D341Med (cell line): ENCODE measurements at places on chromosomes 5 and 9.

- no peak for DNase-seq
These were observed 17.9 kb upstream of the GFPT2 start for GRCh38 chr5:180370861-180371641.

DNA sequence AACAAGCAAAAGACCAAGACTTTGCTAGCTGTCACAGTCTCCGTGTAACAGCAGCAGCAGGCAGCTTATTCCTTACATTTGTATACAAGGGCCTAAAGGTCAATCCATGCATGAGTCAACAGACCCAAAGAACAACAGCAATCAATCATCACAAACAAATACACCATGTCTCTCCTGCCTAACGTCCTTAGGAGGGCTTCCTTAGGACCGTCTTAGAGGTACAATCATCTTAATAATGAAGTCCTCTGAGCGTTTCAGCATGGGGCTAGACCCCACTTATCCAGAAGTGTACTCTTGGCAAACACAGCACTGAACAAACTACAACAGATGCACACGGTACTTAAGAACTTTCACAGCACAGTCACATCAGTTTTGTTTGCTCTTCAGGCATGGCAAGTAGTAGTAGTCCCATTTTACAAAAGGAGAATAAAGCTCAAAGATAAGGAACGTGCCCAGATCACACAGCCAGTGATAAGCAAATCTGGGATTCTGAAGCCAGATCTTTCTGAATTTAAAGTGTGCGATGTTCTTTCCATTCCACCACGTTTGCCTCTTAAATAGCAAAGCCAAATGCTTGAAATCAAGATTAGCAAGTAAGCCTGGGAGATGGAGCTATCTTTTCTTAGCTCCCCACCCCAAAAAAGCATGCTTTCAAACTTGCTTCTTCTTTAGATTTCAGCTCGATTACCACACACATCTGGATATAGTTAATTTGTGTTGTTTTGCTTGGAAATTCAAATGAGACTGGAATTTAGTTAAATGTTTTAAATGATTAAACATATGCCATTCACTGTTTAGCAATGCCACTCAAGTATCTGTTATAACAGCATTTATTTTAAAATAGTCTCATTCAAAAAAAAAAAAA, 24.2 kb downstream of the PSMB7 start:
- no peak for DNase-seq

GRCh38 chr5:168879331-168879730, 300.2 kb upstream of the PANK3 start:
- no peak for DNase-seq

DNA sequence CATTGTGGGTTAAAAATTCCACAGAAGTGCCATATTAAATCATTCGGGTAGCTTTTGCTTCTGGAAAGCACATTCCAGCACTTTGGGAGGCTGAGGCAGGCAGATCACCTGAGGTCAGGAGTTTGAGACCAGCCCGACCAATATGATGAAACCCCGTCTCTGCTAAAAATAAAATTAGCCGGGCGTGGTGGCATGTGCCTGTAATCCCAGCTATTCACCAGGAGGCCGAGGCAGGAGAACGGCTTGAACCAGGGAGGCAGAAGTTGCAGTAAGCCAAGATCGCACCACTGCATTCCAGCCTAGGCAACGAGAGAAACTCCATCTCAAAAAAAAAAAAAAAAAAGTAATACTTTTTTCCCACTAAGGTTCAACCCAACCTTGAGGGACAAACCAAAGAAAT, 189.8 kb downstream of the TSSK1B start:
- no peak for DNase-seq

- no peak for DNase-seq
These were observed 620.0 kb upstream of the CCNG1 start for GRCh38 chr5:162817364-162817763.

GRCh38 chr9:88814577-88814976, 176.7 kb upstream of the S1PR3 start:
- no peak for DNase-seq

- DNase-seq: no peak
These were observed 177.7 kb downstream of the NR2F1-AS1 start for GRCh38 chr5:93403141-93403928.

GRCh38 chr9:16172796-16173195, 620.0 kb downstream of the CCDC171 start:
- no peak for DNase-seq

- DNase-seq: no peak
These were observed 2.5 kb upstream of the HMGCS1 start for GRCh38 chr5:43315682-43316081.

DNA sequence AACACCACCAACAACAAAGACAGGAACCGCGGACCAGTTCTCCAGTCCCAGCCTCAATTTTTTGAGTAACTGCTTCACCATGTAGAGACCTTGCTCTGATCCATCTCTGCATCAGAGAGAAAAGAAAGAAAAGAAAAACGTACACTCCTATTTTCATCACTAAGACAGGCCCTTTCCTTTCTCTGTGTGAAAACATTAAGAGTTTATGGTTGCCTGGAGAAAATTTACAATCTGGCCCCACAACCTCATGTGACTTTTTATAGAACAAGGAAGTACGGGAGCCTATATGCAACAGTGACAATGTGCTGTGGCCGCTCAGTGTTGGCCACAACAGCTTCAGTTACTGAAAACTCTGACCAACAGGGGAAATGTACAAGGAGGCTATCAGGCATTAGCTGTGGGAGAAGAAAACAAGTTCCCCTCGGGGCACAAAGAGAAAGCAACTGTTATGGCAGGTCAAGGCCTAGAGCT, 272.9 kb upstream of the PTGER4 start:
- no peak for DNase-seq

GRCh38 chr5:79505138-79505537, 8.8 kb downstream of the HOMER1 start:
- no peak for DNase-seq

GRCh38 chr9:34512131-34513078, 10.4 kb downstream of the ENHO start:
- DNase-seq: no peak

DNA sequence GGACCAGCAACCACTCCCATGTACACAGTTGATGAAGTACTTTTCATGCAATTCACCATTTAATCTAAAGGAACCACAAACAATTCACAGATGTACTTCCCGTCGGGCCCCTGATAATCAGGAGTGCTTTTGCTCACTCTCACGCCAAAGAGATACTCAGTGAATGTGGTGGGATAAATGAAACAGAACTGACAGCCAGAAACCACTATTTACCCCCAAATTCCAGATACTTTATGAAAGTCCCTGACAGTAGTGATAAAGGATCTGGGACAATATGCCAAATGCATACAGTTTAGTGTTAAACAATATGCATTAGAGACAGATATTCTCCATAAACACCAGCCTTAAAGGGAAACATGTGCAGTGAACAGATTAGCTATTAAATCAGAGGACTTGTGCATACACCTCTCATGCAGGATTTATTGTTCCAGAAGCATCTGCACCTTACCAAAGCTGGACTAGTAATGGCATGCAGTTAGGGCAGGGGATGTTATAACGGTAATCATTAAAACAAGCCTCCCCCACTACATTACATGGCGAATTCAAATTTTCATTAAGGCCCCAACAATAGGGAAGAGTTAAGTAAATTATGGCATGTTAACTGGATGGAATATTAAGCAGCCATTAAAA, 74.0 kb upstream of the SLC25A51 start:
- no peak for DNase-seq

- DNase-seq: no peak
These were observed 36.0 kb upstream of the GLIPR2 start for GRCh38 chr9:36100532-36100931.

DNA sequence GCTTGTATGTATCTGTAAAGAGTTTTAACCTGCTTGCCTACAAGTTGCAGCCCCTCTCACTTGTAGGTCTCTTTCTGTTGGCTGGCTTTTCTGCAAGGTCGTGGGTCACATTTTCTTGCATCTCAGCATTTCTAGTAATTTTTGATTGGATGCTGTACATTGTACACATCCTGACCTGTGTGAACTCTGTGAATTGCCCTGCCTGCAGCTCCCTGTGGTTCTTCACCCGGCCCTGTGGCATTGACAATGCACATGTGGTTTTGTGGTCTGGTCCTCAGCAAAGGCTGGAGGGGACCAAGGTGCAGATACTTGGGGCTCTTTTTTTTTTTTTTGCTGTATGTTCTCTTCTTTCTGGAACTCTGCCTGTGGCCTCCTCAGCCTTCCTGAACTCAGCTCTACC, 53.6 kb downstream of the WNK2 start:
- no peak for DNase-seq

DNA sequence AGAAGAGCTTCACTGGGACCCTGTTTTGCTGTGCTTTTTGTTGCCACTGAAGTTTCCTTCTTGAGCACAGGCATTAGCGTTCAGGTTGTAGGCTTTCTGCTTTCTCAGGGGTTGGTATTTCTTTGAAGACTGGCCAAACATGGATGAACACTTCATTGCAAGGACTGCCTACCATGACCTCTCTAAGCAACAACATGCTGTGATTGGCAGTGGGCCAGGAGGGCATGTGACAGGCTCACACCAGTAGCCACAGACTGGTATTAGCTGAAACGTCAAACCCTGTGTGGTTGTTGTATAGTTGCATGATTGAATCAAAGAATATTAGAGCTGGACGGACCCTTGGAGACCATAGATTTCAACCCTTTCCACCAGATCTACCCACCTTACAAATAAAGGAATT, 20.0 kb upstream of the MLANA start:
- DNase-seq: no peak

- DNase-seq: no peak
These were observed 1.3 kb downstream of the LCP2 start for GRCh38 chr5:170296036-170296934.

DNA sequence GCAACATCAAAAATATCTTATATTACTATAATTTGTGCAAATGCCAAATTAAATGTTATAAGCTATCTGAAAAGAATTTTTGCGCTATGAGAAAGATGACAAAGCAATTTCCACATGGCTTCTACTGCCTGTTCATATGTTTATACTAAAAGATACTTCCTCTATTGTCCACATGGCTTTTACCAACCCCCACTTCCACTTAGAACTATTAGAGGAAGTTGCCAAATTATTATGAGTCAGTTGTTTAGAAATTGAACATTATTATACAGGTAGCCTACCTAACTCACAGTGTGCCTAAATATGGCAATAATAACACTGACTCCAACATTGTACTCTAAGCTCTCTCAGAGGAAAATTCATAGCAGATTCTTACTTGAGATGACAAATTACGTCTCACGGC, 37.6 kb upstream of the SLC27A6 start:
- no peak for DNase-seq

GRCh38 chr5:171961117-171961516, 45.3 kb downstream of the FBXW11 start:
- no peak for DNase-seq

DNA sequence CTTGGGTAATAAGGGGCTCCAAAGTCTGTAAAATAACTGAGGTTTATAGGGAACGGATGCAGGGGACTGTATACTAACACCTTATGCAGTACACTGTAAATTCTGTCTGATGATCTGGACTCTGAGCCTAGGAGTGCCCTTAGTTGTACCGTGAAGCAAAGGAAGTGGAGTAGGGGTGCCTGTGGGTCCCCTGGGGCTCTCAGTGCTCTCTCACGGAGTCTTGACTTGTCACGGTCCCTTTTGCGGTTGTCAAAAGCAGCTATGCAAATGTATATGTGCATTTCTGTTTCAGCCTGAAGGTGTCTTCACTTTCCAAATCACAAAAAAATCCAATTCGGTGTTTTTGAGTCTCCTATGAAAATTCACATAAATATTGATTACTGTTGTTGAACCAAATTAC, 17.8 kb downstream of the DMRT1 start:
- DNase-seq: no peak

GRCh38 chr5:131795228-131795627, 1.6 kb downstream of the FNIP1 start:
- DNase-seq: no peak

- no peak for DNase-seq
These were observed 29.8 kb upstream of the GZMA start for GRCh38 chr5:55072666-55073065.

DNA sequence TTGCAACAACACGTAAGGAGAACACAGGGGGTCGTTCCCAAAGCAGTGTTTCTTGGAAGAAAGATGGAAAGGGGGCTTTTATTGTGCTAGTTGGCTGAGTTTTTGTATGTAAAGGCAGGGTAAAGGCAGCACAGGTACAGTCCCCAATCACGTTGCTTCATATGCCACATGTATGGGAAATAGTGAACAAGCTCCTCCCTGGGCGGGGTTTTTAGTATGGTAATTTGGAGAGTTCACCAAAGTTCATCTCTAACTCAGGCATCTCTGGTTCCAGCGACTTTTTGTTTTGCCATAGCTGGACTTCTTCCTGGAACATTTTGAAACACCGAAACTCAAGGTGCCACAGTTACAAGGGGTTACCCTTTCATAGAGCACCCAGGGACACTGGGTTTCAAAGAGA, 133.9 kb downstream of the CAAP1 start:
- no peak for DNase-seq
